H9 (cell line): ENCODE measurements at places on chromosomes 6 and 20. TPM values are rescaled to one million over a fixed set of nuclear protein-coding genes. Genes with fewer than 3 reads are reported as not detected.

- no peak overlapping the region for H3K27ac ChIP-seq
- H3K4me3 ChIP-seq = no peak overlapping the region
- no peaks in the 10 kb centered on the region for H3K27me3 ChIP-seq
- no peaks in the 10 kb centered on the region for H3K36me3 ChIP-seq
Measured at GRCh38 chr6:139152088-139152891, 17.4 kb downstream of the HECA start.

The MLN gene
- not detected in 2 replicates for total RNA-seq

GRCh38 chr6:112450663-112451062, 103.5 kb downstream of the RFPL4B start:
- no peak overlapping the region for H3K27ac ChIP-seq
- DNase-seq = no peak
- H3K36me3 ChIP-seq = peaks cover 10% of the 10 kb centered on the region
- H3K4me1 ChIP-seq = no peaks in the 10 kb centered on the region
- H3K4me3 ChIP-seq = no peak overlapping the region
- H3K27me3 ChIP-seq = no peaks in the 10 kb centered on the region

- no peak overlapping the region for H3K27ac ChIP-seq
- H3K4me3 ChIP-seq = no peak overlapping the region
- no peaks in the 10 kb centered on the region for H3K36me3 ChIP-seq
- H3K4me1 ChIP-seq = no peaks in the 10 kb centered on the region
Measured at GRCh38 chr6:3958255-3958654, 109.1 kb downstream of the FAM50B start.

DNA sequence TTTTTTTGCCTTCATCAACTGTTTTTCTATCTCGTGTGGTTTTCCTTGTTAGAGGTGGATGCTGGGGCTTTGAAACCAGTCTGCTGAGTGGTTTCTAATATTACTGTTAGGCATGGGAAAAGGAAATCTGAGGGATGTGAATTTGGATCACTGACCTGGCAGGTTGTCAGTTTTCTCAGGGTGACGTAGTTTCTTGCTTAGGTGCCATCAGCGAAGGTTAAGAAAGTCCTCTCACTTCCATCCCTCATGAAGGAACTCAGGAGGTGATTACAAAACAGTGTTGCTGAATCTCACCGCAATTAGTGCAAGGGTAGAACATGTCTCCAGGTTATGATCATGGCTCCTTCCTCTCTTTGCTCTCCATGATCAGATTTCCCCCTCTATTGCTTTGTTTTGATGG, 135.9 kb downstream of the SOX4 start:
- H3K36me3 ChIP-seq = peaks cover 3% of the 10 kb centered on the region; the same call in 2 of the 3 replicates
- no peak for DNase-seq
- no peak overlapping the region for H3K27ac ChIP-seq
- peaks cover 4% of the 10 kb centered on the region; the same call in 1 of the 2 replicates for H3K4me1 ChIP-seq

GRCh38 chr6:79149884-79150283, 71.8 kb upstream of the PHIP start:
- DNase-seq = no peak
- H3K27me3 ChIP-seq = no peaks in the 10 kb centered on the region
- H3K27ac ChIP-seq = no peak overlapping the region
- H3K4me1 ChIP-seq = peaks cover 8% of the 10 kb centered on the region; the same call in 1 of the 2 replicates
- H3K36me3 ChIP-seq = 0 out of 2 replicates have a peak, but pooled peaks cover 6% of the 10 kb centered on the region

DNA sequence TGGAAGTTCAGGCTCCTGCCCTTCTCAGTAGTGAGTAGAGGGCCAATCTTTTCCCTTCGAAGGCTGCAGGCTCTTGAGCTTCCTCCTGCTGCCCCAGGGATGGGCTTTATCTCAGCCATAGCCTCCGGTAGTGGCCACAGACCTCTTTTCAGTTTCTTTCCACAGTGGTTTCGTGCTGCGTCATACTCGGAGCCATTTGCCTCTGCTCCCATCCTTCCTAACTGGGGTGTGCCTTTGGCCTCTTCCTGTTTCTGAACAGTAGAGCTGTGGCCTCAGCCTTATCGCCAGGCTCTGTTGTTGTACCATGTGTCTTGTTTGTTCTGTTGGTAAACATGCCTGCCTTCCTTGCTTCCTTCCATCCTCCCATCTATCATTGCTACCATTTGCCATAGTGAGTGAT, 54.1 kb downstream of the TULP4 start:
- no peak overlapping the region for H3K27ac ChIP-seq
- no peak for DNase-seq
- H3K4me1 ChIP-seq = no peaks in the 10 kb centered on the region
- H3K27me3 ChIP-seq = no peaks in the 10 kb centered on the region

GRCh38 chr6:106743612-106744011, 114.2 kb downstream of the QRSL1 start:
- H3K27me3 ChIP-seq = no peaks in the 10 kb centered on the region
- H3K36me3 ChIP-seq = peaks cover 29% of the 10 kb centered on the region
- H3K27ac ChIP-seq = no peak overlapping the region

The MATN4 gene
- total RNA-seq = 0.11 TPM in 1 of 2 replicates, not detected in the other

The MDFI gene
- 40.9 and 45.0 TPM in 2 replicates for total RNA-seq

- no peak overlapping the region for H3K27ac ChIP-seq
- no peak overlapping the region for H3K4me3 ChIP-seq
- no peaks in the 10 kb centered on the region for H3K4me1 ChIP-seq
Measured at GRCh38 chr6:48490658-48491057, 379.7 kb upstream of the PTCHD4 start.
